ENCODE measurements at places on chromosomes 3 and 15.

DNA sequence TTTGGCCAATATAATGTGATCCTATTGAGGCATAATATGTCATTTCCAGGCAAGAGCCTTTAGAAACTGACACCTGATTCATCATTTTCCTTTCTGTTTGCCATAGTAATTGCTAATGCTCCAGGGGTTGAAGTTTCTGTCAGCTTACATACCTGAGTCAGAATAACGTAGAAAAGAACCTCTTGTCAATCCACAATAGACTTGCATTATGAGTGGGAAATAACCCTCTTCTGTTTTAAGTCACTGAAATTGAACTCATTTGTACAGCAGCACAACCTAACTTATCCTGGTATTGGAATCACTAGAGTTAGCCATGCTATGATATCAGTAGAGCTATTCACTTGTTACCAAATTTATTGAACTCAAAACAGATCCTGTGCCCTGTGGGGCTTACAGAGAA lies 101.7 kb upstream of the TP63 start:
- no peak for DNase-seq

- no peak for DNase-seq
Measured at GRCh38 chr15:97174886-97175540, 785.5 kb upstream of the ARRDC4 start.

DNA sequence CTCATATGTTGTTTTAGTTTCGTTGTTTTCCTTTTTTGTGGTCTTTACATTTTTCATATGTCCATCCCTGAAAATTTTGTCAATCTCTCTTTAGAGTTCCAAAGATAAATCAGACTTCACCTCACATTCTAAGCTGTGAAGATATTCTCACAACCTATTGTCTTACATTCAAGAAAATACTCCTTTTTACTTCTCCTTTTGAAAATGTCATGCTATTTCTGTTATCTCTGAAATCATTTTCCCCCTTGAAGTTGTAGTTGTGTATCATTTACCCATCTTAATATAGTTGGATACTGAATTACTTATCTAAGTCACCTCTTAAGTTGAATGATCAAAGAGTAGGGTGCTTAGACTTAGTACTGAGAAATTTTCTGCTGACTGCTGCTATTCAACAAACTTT lies 74.3 kb downstream of the DCUN1D1 start:
- DNase-seq: no peak

GRCh38 chr3:124115279-124115678 lies 123.4 kb upstream of the ROPN1 start:
- DNase-seq: no peak

DNA sequence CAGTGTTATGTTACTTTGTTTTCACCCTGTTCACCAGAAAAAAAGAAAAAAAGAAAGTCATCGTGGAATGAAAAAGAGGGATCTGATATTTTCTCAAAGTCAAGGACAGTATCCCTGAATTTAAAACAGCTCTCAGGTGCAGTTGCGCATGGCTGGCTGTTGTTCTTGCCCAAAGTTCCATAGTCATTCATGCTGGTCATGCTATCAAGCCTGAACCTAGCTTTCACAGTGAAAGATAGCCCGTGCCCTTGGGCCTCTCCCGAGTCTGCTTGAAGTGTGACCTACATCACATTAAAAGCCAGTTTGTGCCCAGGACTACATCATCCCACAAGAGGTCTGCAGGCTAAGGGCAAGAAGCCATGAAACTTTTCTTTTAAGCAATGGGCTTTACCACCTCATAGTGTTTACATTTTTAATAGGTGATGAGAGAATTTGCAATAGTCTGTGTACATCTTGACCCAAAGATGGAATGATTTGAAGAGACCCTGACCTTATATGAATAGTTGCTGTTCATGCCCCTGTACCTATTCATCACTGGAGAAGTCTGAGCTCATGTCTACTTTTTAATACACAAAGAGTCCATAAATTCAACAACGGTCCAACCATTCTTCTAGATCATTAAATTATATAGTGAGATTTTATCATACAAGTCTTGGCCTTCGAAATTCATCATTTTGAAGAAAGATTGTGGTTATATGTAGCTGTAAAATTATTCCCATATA lies 522.5 kb upstream of the MCTP2 start:
- DNase-seq: no peak
